ENCODE measurements at places on chromosomes 12 and 14.

- no peak for DNase-seq
These were observed 724 bp downstream of the GTSF1 start for GRCh38 chr12:54472494-54473262.

- no peak for DNase-seq
These were observed 19.9 kb downstream of the CYP46A1 start for GRCh38 chr14:99704037-99704436.

DNA sequence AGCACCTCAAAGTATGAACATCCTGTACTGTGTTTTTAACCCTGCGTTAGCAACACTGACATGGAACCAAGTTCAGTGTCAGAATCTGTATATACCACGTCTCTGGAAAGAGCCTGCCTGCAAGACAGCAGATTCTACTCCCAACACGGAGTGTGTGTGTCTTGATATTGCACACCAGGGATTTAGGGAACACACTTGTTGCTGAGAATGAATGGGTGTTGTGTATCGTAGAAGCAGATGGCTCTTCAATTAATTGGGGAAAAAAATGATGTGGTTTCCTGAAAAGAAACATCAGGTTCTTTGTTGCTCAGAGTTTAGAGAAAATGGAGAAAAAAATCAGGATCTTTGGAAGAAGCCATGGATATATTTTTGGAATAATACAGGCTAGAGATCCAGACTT lies 170.8 kb downstream of the EGLN3 start:
- DNase-seq = no peak

- no peak for DNase-seq
These were observed 154.6 kb downstream of the SLC6A15 start for GRCh38 chr12:84757978-84758377.

GRCh38 chr14:54776361-54777001 lies 126.1 kb downstream of the GCH1 start:
- DNase-seq = no peak

GRCh38 chr14:103651585-103651984 lies 22.6 kb downstream of the KLC1 start:
- DNase-seq = no peak

- peak; percentile 63 for DNase-seq
These were observed 49.9 kb downstream of the HELB start for GRCh38 chr12:66352197-66352596.

DNA sequence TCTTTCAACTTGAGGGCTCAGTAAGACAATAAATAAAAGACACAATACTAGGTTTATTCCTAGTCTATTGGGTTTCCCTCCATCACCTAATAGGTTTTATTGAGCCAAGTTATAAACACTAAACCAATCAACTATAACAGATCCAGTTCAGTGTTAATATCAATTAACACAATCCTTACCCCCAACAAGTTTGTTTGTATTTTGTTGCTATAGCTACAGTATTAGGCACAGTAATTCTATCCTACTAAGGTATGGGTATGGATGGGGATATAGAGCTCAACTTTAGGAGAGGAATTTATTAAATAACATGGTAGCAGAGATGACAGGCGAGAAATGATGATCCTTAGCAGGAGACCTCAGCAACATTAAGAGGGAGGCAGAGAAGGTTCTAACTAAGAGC lies 13.3 kb downstream of the PPP4R3A start:
- DNase-seq = no peak

DNA sequence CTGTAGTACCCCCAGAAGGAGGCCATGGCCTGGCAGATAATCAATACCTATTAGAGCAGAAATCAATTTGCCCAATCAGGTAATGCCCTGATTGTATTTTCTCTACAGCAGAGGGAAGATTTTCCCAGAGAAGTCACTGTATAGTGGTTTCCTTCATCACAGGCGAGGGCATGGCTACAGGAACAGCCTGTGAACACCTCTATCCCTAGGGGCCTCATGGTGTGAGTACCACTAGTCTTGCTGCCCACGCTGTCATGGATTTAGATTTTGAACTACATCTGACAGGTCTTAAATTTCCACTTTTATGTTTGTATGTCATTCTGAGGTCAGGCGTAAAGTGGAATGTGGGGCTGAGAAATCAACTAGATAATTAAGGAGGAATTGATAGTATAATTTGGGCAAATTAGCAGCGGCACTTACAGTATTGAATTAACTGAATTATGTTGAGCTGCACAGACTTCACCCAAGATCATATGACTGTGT lies 42.4 kb upstream of the STXBP6 start:
- no peak for DNase-seq

GRCh38 chr12:52227606-52228166 lies 5.4 kb upstream of the KRT7 start:
- DNase-seq = no peak

GRCh38 chr12:94534774-94535509 lies 75.3 kb upstream of the CEP83 start:
- no peak for DNase-seq

DNA sequence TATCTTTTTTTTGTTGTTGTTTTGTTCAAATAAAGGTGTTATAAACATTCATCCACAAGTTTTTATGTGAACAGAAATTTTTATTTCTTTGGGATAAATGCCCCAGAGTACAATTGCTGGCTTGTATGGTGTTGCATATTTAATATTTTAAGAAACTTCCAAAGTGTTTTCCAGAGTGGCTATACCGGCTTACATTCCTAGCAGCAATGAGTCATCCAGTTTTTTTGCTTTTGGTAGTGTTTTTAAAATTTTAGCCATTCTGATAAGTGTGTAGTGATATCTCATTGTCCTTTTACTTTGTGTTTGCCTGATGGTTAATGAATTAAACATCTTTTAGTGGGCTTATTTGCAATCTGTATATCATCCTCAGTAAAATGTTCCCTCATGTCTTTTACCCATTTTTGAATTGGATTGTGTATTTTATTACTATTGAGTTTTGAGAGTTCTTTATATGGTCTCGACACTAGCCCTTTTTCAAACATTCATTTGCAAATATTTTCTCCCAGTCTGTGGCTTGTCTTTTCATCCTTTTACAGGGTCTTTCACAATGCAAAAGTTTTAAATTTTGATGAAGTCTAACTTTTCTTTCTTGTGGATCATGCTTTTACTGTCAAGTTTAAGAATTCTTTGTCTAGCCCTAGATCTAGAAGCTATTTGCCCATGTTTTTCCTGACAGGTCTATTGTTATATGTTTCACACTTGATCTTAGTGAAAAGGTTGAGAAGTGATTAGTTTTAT lies 29.5 kb downstream of the PPP4R4 start:
- no peak for DNase-seq

GRCh38 chr12:15636060-15636890 lies 152.9 kb downstream of the EPS8 start:
- no peak for DNase-seq

DNA sequence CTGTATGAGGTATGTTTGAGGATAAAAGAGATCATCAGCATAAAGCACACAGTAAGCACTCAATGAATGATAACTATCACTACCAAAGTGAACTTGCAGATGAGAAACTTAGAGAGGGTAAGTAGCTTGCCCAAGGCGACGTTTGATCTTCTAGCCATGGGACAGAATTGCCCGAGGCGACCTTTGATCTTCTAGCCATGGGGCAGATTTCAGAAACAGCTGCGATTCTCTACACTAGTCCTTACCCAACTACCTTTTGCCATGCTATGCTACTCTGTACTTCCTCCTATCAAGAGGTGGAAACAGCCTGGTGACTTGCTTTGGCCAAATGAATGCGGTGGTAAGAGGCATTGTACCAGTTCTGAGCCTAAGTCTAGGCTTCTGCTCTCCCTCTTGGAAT lies 23.7 kb upstream of the NT5DC3 start:
- DNase-seq = no peak

DNA sequence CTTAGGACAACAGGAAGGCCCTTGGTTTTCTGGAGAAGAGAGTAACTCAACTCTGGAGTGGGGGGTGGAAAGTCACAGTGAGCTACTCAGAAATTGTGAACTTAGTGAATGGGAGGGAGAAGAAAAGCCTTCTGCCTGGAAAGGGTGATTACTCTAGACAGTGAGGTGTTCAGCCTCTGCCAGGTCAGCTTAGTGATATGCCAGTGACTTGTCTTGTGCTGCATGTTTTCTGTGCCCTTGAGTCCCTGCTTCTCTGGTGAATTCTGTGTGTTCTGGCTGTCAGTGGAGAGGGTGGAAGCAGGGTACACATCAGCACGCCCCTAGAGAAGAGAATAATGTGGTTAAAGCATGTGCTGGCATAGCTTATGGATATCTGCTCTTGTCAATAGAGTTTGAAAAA lies 13.4 kb downstream of the ATP23 start:
- DNase-seq = no peak

- DNase-seq = no peak
These were observed 10.8 kb downstream of the VTI1B start for GRCh38 chr14:67663633-67664032.

DNA sequence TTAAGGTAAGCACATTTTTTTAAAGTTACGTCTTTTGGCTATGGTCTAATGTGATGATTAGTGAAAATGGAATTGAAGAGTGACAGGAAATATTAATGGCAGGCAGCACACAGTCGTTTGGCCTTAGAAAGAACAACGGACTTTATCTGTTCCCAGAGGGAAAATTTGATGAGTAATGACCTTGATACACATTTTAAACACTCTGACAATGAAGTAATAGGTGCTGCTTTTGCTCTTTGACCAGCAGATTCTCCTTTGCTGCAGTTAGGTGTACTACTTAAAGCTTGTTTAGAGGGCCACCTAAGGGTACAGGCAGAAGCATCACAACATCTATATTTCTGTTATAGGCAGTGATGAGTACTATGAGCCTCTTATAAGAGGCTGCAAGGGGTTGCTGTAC lies 27.1 kb upstream of the RNU6-8 start:
- no peak for DNase-seq

GRCh38 chr12:87943762-87944161 lies 85.4 kb downstream of the C12orf50 start:
- DNase-seq = no peak
